ELF-1 (cell line): ENCODE measurements at places on chromosomes 5 and 9.

DNA sequence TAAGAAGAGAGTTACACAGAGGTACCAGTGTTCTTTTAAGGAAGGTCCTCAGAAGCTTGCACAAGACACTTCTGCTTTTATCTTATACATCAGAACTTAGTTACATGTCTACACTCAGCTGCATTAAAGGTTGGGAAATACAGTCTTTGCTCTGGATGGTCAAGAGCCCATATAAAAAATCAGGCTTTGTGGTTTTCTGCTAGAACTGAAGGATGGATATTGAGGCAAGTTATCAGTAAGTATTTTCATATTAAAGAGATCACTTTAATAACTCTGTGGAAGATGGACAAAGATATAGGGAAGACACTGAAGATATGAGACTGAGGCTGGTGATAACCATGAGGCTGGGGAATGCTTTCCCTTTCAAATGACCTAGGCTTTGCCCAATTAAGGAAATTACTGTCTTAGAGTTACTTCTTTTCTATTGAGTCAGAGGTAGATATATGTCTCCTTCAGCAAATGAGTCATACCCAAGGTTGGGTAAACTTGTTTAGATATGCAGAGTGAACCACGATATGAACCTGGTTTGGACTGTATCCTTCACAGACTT lies 87.0 kb upstream of the TNC start:
- no peak for DNase-seq

DNA sequence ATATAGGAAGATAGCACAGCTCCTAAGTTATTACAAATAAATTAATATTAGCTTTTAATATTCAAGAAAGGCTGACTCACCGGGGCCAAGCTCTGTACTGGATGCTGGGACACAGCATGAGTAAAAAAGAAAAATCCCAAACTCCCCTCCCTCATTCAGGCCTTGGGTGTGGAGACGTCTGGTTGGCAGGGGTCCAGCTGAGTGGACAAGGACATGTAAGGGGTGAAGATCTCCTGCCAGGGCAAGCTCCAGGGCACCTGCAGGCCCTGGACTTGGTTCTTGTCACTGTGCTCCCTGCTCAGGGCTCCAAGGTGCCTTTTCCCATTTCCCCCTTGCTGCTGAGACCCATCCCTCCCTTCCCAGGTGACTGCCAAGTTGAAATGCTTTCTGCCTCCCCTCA lies 388.5 kb downstream of the ENC1 start:
- no peak for DNase-seq

GRCh38 chr9:94772639-94773303 lies 46.3 kb downstream of the AOPEP start:
- no peak for DNase-seq

- DNase-seq, result no peak
Observed at GRCh38 chr9:112743216-112743836, 7.2 kb upstream of the SNX30 start.

DNA sequence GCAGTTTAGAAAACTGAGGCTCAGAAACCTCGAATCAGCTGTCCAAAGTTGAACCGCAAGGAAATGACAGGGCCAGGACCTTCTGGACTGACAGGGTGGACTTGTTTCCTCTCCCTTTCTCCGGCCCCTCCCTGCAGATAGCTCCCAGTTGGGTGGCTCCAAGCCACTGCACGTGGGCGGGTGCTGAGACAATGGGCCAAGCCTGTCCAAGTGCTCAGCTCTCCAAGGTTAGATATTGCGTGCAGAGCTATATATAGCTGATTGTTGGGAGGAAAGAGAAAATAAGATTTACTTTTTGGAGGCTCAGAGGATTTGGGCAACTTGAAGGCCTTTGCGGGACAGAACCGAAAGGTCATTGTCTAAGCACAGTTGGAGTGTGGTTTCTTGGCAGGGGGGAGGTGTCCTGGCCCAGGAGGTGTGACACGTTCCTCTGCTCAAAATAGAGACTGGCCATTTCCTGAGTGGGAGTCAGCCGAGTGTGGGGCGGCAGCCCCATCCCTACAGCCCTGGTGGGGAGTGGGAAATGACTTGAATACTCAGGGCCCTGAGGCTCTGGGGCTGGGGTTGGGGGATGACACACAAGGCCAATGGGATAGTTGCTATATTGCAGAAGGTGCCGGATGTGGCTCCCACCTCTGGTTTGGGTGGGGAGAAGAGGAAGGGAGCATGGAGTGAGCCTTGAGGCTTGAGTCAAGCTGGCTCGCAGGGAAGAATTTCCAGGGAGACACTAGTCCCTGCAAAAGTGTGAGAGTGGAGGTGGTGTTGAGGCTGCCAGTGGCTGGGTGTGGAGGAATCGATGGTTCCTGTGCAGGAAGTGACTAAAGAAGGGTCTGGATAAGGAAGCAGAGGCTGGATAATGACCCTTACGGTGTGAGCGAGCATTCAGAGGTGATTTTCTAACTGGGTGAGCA lies 44.4 kb upstream of the SMAD5 start:
- DNase-seq, result no peak

GRCh38 chr5:100590867-100591266 lies 55.7 kb downstream of the FAM174A start:
- no peak for DNase-seq

GRCh38 chr5:67176936-67177335 lies 19.7 kb downstream of the CD180 start:
- no peak for DNase-seq

DNA sequence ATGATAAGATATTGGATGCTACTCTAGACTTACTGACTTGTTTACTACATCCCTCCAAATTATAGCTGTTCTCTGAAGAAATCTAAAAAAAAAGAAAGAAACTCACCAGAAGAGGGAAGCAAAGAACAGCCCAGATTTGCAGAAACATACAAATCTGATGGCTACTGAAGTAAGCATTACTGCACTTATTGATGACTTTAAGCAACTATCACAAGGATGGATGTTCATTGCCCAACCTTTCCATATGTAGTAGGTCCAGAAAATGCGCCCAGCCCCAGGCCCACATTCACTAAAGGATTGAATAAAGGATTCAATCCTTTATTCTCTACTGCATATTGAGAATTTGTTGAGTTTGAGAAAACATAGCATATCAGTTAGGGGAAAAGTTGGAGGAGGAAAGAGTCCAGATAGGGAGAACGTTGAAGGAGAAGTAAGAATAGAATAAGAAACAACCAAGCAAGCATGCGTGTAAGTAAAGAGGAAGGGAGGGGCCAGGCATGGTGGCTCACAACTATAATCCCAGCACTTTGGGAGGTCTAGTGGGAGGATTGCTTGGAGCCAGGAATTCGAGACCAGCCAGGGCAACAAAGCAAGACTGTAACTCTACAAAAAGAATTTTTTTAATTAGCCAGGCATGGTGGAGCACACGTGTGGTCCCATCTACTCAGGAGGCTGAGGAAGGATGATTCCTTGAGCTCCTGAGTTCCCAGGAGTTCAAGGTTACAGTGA lies 33.8 kb upstream of the DTWD2 start:
- peak; percentile 23 for DNase-seq

GRCh38 chr9:126459965-126460843 lies 133.6 kb downstream of the MVB12B start:
- no peak for DNase-seq

DNA sequence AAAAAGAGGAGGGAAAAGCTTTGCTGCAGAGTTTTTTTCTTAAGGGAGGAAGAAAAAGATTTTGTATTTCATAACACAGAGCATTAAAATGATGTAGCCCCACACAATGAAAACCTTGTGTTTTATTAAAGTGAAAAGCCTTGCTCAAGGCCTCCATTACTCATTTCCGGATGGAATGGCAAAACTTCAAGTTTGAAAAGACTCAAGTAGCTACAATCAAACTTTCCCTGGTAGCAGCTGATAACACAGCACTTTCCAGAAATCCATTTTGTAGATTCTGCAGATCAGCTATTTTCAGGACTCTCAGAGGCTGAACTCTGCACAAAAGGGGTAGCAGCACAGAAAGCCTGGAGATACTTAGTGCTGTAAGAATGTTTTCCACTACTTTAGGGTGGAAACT lies 374.8 kb downstream of the NFIB start:
- DNase-seq, result no peak

- no peak for DNase-seq
Observed at GRCh38 chr5:41193456-41194205, 19.7 kb downstream of the C6 start.

DNA sequence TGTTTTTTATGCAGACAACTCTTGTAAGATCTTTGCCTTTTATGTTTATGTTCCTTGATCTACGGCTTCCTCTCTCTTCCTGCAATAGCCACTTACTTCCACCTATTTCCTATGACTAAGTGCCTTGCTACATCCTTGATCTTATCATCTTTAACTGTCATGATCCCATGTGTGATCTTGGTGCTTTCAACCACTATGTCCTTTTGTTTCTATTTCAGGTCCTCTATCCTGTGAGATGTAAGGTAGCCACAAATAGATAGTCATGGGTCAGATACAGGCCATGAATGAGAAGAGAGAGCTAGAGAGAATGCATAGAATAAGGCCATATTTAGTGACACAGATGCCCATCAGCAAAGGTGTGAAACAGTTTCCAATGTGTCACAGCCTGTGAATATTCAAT lies 243.6 kb upstream of the HAPLN1 start:
- no peak for DNase-seq

DNA sequence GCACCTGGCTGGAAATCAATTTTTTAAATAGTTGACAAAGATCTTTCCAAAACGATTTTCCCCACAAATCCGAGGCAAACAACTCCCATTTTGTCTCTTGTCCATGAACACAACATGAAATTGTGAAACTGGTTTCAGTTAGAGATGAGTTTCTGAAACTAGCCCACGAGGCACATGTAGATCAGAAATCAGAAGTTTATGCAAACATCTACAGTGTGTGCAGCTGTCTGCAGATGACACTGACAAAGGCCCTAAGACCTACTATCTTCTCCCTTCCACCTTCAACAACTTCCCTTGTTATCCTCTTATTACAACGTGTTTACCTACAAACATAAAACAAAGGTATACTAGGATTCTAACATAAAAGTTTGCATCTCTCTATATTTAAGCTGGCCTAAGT lies 183.3 kb downstream of the DIRAS2 start:
- no peak for DNase-seq

DNA sequence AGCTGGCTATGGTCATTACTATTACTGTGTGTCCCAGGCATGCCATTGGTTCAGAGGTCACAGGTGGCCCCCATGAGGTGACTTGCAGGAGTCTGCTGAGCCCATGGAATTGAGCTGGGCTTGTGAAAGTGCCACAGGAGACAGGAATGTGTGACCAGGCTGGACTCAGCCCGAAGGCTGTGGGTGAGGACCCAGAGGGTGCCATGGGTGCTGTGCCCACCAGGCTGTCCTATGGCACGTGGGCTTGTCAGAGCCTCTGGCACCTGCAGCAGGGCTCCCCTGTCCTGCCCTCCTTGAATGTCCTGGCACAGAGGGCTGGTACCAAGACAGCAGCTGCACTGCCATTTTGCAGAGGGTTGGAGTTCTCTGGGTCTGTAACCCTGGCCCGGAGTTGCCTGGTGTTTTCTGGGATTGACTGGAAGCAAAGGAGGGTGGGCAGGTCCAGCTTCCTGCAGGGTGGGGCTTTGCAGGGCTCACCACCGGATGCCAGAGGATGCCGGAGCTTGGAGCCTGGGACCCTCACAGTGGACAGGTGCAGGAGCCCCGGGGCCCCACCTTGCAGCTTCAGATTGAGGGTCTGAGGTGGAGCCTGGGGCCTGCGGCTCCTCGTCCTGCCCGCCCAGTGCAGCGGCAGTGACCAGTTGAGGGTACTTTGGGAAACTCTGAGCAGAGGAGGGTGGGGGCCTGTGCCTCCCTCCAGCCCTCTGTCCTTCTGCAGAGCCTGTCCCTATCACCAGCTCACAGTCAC lies 14.2 kb downstream of the COL5A1 start:
- peak; percentile 33 for DNase-seq
